ENCODE measurements at places on chromosomes 2 and 18.
A peak's percentile ranks its signal among the peaks of the same experiment; 100 is the strongest.

DNA sequence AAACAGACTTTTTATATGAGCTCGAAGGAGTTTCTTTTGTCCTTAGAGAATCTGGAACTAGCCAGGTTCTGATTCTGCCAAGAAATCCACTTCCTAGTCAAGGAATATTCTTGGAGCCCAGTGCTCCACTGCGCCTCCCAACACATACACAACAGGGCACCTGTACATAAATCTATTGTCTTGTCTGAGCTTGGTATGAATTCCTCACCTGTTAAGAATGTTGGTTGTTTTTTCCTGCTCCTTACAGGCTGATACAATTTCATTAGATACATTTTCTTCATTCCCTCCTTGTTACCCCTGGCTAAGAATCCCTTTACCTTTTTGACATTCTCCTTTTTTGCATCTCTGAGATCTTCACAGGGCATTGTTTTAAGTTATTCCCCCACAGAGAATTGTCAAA lies 56.0 kb upstream of the FZD7 start:
- DNase-seq = no peak

GRCh38 chr2:88999365-88999764 lies 307.9 kb downstream of the RPIA start:
- DNase-seq = no peak

DNA sequence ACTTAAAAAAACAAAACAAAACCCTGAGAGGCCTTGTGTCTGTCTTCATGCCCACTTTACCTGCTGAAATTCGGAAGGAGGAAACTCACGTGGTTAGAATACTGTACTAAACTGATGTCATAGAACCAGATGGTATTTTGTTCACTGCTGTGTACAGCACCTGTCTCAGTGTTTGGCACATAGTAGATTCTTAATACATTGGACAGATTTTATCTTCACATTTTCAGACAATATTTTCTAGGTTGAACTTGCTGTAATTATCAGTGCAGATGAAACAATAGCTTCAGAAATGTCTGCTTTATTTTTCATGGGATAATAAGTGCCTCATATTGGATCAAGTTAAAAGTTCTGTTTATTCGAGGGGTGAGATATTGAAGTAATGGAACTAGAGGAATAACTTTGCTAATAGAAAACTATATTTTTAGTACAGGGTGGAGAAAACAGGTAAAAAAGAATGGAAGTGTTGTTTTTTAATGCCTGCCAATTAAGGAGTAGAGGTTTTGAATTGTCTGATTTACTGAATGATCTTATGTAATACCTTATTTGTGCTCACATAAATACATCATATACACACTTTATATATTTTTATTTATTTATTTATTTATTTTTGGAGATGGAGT lies 23.7 kb downstream of the DDX1 start:
- no peak for DNase-seq

GRCh38 chr2:222338374-222338773 lies 39.6 kb upstream of the PAX3 start:
- DNase-seq = no peak

GRCh38 chr2:50476174-50476573 lies 555.8 kb downstream of the NRXN1 start:
- DNase-seq = no peak

- no peak for DNase-seq
Measured at GRCh38 chr2:2913601-2914120, 464.0 kb downstream of the EIPR1 start.

DNA sequence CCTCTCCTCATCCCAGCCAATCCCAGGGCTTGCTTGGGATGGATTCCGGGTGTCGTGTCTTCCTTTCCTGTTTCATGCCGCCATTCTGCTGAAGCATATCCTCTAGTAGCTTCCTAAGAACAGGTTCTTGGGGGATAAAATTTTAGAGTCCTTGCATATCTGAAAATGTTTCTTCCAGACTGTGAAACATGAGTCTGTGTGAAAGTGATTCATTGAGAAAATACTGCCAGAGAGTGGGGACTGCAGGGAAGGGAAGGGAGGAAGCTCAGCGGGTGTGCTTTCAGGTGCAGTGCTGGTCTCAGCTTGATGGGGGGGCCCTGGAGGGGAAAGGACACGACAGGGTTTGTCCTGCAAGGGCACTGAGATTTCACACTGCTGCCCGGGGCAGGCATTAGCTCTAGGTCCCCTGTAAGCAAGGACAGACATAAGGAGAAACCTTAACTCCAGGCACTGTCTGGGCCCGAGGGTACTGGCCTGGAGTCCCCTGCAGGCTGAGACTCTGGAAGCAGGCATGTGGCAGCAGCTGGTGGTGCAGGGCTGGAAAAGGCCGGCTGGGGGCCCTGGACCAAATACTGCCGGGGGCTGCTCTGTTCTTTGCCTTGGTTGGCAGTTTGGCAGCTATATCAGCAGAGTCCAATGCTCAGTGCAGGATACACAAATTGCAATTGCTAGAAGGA lies 97.6 kb upstream of the HS6ST1 start:
- peak; percentile 56 for DNase-seq

DNA sequence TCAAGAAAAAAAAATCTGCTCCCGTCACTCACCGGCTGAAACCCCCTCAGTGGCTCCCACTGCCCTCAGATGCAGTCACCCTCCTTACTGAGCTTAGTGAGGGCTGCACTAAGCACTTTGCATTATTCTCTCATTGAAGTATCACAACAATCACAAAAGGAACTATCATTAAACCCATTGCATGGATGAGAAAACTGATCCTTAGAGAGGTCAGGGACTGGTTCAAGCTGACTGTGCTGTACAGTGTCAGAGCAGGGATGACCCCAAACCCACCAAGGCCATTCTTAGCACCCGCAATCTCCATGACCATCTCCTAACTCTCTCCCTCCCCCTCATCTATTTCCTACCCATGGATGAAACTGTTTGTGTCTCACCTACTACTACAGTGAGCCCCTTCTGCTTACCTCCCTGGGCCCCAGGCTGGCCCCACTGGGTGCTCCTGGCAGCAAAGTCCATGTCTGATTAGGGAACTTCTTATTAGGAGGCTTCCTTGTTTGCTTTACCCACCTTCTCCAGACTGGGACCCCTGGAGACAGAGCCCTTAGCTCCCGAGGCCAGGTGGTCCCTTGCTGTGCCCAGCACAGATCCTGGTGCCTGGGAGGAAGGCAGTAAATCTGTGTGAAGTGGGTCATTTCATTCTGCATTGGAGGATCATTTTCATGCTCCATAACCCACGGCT lies 139.3 kb upstream of the ID2 start:
- no peak for DNase-seq

DNA sequence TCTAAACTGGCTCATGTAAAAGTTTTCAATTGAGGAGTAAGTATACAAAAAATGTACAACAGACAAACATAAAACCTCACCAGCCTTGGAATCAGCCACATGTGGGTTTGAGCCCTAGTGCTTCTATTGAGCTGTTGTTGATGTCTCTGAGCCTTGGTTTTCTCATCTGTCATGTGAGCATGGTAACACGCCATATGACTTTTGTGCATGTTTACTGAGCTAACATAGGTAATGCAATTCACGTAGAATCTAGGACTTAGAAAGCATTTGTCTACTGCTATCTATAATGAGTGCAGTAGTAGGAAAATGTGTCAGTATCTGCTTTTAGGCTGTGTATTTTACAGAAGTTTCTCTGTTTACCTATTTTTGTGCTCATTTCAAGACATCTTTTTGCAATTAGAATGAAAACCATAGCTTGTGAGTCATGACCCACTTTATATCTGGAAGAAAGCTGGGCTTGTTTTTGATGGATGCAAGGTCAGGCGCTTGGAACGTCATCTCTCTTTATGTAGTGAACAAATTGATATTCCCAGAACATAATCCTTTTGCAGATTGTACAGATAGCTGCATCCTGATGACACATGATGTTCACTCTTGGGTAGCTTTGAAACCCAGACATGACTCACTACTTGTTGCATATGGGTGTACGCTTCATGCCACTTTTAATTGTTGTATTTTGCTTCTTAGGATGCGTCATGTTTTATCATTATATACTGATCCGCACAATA lies 94.3 kb downstream of the RNF144A start:
- DNase-seq = no peak

DNA sequence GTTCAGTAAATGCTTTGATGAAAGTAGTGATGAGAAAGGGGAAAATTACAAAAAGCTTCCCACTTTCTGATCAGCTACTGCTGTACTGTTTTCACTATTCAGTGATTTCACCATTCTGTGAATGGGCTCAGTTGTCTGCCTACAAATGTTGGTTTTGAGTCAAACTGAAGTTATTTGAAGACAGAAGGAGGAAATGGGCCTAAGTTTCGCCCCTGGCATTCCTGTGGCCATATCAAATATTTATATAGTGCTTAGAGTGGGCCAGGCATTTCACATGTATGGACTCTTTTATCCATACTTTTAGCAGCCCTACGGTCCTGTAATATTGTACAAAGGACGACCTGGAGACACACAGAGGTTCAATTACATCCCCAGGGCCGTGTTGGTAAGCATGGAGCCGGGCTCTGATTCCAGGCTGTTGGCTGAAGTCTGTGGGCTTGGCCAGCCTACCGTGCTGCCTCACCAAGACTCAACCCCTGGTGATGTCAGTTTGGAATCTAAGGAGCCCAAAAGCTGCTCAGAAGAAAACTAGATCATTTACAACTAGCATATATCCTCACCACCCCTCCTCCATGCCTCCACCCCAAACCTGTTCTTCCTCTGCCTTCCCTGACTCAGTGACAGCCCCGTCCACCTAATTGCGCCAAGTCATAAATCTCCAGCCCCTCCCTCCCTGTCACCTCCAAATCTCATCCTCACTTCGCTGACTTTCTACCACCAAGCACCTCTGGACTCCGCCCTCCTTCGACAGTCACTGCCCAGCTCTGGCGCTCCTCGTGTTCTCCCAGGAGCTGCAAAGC lies 10.1 kb upstream of the GRHL1 start:
- no peak for DNase-seq

DNA sequence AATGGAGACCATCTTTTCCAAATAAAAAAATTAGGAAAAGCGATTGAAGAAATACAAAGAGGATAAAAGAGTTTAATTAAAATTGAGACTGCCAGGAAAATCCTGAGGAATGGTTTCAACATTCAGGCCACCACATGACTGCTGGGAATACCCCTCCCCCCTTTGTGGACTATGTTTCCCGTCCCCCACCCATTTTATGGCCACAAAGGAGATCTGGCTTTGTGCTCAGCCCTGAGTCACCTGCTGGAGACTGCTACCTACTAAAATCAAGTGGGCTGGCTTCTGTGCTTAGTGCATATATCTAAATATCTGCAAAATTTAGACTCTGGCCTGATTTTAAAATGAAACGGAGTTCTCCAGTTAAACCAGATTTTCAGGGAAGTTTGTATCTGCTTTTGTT lies 10.1 kb downstream of the RND3 start:
- no peak for DNase-seq

DNA sequence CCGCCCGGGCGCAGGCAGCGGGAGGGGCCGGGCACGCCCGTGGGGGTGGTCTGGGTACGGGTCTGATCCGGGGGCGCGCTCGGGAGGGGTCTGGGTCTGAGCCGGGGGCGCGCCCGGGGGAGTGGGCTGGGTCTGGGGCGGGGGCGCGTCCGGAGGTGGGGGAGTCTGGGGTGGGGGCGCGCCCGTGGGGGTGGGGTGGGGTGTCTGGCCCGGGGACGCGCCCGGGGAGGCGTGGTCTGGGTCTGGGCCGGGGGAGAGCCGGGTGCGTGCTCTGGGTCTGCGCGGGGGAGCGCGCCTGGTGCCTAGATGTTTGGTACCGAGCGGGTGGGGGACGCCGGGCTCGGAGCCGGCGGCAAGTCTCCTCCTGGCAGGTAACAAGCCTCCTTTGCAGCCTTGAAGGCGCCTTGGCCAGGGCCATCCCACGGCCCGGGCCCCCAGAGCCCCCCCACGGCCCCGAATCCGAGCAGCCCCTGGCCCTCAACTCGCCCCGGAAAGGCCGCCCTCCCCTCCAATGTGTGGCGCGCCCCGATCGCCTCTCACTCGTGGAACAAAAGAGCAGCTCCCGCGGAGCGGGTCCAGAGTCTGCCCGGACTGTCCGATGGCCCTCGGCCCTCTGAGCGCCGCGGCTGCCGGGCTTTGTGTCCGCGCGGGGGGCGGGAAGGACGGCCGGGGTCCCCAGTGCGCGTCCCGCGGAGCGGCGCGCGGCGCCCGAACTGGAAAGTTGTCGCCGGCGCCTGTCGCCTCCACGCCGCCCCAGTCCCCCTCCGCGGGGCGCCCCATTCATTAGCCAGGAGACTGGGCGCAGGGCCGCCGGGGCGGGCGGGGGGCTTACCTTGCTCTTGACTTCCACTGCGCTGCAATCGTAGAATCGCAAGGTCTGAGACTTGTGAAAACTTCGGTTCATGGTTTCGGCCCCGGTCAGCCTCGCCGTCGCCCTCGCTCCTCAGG lies 595 bp downstream of the PARD6G start:
- peak; percentile 83 for DNase-seq

GRCh38 chr18:50638884-50639420 lies 79.1 kb downstream of the MAPK4 start:
- DNase-seq = no peak

- DNase-seq = peak; percentile 92
Measured at GRCh38 chr2:9142551-9143263, 63.9 kb upstream of the ASAP2 start.

- no peak for DNase-seq
Measured at GRCh38 chr2:236309669-236310029, 45.4 kb upstream of the ASB18 start.

- no peak for DNase-seq
Measured at GRCh38 chr2:172423160-172423559, 4.2 kb upstream of the ITGA6 start.

GRCh38 chr2:233100192-233100998 lies 40.3 kb downstream of the INPP5D start:
- no peak for DNase-seq

DNA sequence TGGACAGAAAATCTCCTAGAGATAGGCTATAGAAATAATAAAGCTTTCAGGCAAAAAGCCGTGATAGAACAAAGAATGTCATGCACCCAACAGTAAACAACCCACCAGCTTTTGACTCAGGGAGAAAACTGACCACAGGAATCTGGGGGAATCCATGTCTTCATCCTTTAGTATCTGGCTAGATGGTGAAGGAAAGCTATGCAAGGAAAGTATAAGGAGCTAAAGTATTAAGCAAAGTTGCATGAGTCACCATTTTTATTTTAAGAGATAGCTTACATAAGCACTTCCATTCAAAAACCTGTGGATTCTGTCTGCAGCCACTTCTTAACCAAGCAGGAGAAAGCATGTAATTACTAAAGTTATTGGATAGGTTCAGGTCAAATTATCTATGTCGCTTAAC lies 363.8 kb downstream of the LRP1B start:
- DNase-seq = no peak

DNA sequence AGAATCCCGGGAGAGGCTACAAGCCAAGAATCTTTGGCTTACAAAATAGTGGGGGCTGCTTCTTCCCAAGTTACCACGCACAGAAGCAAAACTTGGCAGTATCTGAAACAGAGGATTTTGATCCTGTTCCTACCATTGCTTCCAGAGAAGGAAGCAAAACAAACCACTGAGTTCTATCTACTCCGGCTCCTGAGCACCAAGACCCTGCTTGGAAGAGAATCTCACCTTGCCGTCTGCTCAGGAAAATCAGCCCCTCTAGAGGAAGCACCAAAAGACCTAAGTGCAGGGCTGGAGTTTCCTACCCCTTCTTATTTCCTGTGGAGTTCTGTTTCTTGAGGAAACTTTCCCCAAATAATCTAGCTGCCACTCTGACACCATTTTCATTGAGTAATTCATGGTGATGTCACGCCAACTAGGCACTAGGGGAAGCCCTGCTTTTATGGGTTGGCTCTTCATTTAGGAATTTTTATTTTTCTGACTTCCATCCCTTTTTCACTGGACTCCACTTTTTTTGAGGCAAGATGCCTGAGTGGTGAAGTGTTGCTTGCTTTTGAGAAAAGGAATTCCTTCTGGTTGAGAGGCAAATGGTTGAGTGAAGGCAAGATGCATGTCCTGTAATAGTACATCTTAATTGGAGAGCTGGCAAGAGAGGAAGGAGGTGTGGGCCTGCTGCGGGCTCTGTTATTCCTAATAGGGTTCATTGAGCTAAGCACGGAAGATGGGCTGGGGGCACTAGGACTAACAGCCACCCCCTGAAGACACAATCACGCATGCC lies 36.8 kb upstream of the EML4 start:
- DNase-seq = no peak
